A172 (cell line): ENCODE measurements at places on chromosomes 6 and 20.

DNA sequence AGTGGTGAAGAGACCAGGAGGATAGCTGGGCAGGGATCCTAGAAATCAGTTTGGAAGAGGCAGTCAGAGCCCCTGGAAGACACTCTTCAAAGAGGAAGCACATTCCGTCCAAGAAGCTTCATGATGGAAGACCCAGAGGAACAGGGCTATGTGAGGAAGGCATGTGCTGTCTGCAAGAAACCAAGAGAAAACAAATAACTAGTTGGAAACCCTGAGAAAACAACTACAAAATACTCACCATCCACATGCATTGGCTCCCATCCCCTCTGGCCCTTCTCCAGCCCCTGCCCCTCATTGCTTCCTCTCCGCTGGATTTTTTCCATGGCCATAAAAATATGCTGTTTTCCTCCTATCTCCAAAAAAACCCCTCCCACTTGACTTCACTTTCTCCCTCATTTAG is 40.9 kb upstream of the SMOC2 start:
- no peak for DNase-seq

GRCh38 chr6:148221196-148221979 is 121.2 kb upstream of the SASH1 start:
- no peak for DNase-seq

GRCh38 chr6:92433911-92434310 is 985.4 kb downstream of the EPHA7 start:
- no peak for DNase-seq

GRCh38 chr6:7264041-7264440 is 49.0 kb downstream of the SSR1 start:
- DNase-seq, result no peak

DNA sequence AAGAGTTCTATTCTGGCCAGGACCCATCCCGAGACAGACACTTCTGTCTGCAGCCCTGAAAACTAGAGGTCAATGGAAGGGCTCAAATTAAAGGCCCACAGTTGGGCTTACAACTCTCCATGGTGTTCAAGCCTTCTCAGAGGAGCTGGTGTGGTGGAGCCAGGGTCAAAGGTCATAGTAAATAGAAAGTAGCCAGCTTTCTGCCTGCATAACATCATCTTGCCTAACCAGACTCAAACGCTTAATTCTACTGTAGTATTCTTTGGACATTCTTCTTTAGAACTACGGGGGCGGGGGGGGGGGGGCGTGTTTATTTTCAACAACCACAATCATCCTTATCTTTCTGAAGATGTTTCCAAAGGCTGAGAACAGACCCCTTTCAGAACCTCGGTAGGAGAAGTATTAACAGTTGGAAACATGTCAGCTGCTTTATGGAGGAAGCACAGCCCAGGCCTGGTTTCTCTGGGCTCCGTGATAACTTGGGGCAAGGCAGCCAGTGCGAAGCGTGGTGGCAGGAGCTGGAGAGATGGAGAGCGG is 1.5 kb upstream of the RREB1 start:
- DNase-seq, result no peak

- DNase-seq, result no peak
Observed at GRCh38 chr20:50852085-50852484, 57.2 kb downstream of the BCAS4 start.

- no peak for DNase-seq
Observed at GRCh38 chr20:14450256-14450655, 112.8 kb upstream of the FLRT3 start.

DNA sequence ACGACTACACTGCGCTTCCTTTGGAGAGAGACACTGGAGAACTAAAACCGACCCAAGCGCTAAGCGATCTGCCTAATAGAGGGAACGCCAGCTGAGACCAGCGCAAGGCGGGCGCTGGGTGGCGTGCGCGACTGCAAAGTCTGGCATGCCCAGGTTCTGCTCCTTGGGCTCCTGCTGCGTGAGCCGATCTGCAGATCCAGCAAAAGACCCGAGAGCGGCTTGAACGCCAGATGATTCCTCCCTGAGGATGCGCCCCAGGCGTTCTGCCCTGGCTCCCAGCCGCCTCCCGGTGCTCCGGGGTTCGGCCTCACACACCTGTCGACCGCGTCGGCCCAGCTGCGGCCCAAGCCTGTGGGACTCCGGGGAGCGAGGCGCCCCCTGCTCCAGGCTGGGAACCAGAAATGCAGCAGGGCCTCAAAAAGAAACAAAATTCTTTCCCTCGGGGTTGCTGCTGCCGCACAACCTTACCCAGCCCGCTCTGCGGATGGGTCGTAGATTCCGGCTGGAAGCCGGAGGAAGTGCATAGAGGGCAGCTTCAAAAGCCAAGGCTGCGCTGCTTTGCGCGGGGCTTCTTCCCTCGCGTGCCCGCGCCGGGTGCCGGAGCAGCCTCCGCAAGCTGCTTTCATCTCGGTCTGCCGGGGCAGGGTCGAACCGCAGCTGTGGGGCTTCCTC is 17.9 kb upstream of the PRDM13 start:
- DNase-seq, result peak; percentile 30

- DNase-seq, result no peak
Observed at GRCh38 chr6:101705866-101706265, 312.4 kb downstream of the GRIK2 start.

- no peak for DNase-seq
Observed at GRCh38 chr6:52089758-52090348, 2.4 kb upstream of the PKHD1 start.

DNA sequence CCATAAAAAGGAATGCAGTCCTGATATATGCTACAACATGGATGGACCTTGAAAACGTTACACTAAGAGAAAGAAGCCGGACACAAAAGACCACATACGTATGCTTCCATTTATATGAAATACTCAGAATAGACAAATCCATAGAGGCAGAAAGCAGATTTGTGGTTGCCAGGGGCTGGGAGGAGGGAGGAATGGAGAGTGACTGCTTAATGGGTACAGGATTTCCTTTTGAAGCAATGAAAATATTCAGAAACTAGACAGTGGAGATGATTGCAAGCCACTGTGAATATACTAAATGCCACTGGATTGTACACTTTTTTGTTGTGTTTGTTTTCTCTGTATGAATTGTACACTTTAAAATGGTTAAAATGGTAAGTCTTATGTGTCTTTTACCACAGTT is 29.4 kb upstream of the CDKN1A start:
- no peak for DNase-seq

DNA sequence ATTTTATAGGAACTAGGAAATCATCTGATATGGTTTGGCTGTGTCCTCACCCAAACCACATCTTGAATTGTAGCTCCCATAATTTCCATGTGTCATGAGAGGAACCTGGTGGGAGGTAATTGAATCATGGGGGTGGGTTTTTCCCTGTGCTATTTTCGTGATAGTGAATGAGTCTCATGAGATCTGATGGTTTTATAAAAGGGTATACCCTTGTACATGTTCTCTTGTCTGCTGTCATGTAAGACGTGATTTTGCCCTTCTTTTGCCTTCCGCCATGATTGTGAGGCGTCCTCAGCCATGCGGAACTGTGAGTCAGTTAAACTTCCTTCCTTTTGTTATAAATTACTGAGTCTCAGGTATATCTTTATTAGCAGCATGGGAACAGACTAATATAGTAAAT is 27.9 kb downstream of the EPM2A start:
- DNase-seq, result no peak

DNA sequence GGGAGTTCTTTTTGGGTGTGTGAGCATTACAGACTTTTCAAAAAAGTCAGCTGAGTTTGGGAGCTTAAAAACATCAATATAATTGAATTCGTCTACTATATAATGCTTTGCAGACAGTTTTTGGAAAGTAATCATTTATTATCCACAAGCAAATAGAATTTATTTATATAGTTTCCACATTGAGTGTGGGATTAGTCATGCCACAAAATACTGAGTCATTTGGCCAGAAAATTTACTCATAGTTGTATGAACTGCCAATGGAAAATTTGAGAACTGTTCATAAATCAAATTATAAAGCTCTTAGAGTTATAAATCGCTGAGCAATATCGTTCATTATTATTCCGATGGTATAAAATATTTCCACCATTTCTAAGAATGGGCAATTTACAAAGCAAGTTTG is 5.0 kb downstream of the BEND6 start:
- DNase-seq, result peak; percentile 38

- no peak for DNase-seq
Observed at GRCh38 chr6:91442342-91442741, 855.5 kb upstream of the MAP3K7 start.

DNA sequence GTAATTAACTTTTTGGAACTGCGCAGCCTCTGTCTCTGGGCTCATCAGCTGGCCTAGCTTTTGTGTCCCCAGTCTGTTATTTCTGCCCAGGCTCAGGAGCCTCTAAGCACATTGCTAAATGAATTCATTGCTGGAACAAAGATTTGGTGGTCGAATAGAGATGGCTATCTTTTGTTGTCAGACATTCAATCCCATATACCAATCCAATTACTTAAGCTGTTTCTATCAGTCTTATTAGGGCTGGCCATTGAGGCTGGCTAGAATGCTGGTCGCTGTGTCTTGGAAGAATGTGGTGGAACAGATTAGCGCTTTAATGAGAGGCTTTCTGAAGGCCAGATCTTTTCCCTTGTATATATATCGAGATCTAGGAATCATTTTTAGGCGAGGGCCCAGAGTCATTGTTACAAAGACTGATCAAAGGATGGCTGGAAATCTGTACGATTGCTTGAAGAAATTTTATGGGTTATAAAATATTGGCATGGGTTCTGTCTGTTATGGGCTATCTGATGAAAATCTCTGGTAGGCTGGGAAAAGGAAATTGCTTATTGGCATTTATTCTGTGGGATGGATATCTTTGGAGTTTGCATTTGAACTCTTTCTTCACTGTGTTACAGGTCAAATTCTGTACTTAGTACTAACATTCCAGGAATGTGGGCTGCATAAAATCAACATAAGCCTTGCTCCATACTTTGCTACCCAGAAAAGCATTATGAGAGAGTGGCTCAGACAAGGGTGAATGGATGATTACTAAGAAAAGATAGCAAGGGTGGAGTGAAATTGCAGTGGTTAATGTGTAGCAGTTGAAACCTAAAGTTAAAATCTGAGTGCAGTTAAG is 34.8 kb upstream of the JAG1 start:
- DNase-seq, result peak; percentile 40

GRCh38 chr20:50601511-50602431 is 89.6 kb downstream of the RIPOR3 start:
- no peak for DNase-seq

DNA sequence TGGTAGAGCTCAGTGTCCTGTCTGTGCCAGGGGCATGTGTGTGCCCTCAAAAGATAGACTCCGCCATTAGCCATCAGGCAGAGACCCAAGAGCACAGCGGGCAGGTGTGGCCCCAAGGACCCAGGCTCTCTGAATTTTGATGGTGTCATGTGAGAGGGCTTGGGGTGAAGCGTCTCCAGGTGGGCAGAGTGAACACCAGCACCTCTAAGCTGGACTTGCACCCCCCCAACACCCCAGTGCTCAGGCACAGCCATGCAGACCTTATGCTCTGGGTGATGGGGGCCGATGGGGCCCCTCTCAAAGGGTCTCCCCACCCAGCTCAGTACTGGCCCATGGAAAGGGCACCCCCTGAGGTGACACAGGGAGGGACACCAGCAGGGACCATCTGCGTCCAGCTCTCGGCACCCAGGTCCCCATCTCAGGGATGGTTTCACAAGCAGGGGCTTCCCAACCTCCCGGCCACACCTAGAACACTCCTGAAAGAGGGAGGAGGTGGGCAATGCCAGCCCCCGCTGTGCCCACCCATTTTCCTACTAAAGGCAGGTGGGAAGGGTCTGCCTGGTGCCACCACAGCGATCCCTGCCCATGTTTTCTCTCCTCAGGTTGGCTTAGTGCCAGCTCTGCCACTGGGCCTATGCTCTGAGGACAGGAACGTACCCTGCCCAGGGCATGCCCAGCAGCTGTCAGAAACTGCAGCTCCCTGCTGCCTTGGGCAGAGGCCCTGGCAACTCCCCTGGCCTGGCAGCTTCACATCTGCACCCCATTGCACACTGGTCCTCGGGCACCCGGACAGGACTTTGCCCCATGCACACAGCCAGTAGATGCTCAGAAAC is 3.5 kb downstream of the CST7 start:
- DNase-seq, result no peak

DNA sequence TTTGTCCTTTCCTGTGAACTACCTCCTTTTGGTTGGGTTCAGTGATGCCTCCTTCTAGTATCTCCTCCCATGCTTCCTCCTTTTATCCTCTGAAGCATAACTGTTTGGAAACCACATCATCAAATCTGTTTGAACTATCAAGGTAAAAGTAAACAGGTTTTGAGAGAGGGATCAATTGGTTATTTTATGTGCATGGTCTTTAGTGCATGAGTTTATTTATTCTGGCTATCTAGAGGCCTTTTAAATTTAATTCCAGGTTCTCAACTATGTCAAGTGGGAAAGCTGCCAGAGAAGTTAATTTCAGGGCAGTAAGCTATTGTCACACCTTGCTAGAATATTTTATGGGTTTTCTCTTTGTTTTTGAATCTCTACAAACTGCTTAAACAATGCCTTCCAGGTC is 54.1 kb downstream of the WASF1 start:
- no peak for DNase-seq

- no peak for DNase-seq
Observed at GRCh38 chr6:85756982-85757381, 114.3 kb upstream of the SYNCRIP start.

GRCh38 chr6:153392156-153392555 is 261.1 kb upstream of the RGS17 start:
- DNase-seq, result peak; percentile 30

GRCh38 chr6:105514306-105514705 is 111.4 kb upstream of the PREP start:
- no peak for DNase-seq

DNA sequence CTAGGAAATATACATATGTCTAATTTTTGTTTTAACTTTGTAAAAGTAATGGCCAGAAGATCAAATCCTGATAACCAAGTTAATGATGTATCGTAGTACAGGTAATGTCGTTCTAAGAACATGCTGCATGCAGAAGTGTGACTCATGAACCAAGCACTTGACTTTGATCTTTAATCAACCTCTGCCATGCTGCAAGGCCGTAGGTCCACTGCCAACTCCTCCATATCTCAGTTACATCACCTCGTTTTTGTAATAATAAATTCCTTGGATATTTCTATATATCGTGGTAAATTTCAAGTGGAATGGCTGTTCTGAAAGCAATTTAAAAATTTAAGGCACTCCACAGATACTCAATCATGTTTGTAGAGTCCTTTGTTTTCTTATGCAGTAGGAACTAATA is 771.7 kb downstream of the EPHA7 start:
- DNase-seq, result peak; percentile 18

GRCh38 chr6:136956590-136957544 is 34.8 kb downstream of the SLC35D3 start:
- DNase-seq, result no peak

GRCh38 chr6:14770572-14770971 is 475.3 kb upstream of the JARID2 start:
- DNase-seq, result peak; percentile 30

- DNase-seq, result no peak
Observed at GRCh38 chr20:59157531-59157930, 6.1 kb upstream of the ZNF831 start.

DNA sequence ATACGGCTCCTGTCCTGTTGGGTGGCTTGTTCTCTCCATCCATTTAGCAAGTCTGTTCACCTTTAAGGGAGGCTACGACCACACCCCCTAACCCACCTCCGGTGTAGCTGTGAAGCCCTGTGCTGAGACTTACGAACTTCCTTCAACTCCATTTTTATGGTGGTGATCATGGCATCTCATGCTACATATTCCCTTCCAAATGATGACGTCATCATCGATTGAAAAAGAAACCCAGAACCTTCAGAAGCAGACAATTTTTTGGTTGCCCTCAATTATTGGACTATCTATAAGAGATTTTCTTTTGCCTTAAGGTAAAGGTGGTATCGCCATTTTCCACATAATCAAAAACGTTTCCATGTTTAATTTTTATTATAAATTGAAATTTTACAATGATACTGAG is 389.0 kb downstream of the CBLN4 start:
- no peak for DNase-seq
